ENCODE measurements at places on chromosomes 5 and 9.

DNA sequence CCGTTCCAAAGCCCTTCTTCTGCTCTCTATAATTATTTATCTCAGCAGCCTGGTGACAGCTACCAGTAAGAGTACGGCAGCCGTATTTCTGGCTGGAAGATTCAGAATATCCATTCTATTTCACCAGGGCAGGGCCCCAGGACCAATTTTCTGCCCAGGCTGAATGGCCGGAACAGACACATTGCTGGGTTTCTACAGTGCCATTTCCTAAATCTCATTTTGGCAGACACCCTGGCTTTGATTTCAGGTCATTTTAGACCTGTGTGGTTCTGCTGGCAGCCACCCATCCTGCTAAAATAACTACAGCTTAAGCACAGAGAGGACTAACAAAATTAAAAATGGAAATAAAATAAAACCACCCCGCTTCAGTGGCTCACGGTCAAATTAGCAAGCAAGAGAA, 95.0 kb downstream of the CRB2 start:
- no peak for DNase-seq

GRCh38 chr5:64184832-64185231, 19.2 kb downstream of the RNF180 start:
- no peak for DNase-seq

DNA sequence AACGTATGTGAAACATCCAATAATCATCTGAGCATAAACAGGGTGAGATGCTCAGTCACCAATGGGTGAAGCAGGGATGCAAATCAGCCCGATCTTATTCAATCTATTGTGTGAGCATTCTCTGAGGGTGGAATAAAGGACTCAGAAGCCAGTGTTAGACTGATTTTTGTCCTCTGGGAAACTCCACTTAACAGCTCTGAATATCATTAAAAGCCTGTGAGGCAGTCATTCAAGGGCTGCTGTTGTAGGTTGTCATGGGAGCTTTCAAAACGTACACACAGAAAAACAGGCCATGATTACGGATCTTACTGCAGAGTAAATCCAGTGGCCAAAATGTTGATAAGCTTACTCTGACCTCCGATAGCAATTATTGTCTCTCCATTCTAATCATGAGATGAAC, 266.5 kb upstream of the EFNA5 start:
- no peak for DNase-seq

DNA sequence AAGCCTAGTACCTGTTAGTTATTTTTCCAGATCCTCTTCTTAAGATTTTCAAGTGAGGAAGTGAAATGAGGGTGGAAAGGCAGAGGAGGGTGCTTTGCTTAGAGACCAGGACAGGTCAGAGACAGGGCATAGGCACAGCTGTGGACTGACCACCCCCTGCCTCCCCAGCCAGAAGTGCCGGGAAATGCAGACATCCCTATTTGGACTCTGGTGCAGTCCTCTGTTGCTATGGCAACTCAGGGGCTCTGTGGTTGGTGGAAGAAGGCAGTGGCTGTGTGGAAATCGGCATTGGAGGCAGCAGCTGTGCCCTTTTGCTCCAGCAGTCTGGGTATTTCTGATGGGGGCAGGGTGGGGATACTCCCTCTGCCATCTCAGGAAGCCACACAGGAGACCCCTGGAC, 43.3 kb upstream of the NDFIP1 start:
- peak; percentile 31 for DNase-seq

- DNase-seq: no peak
Measured at GRCh38 chr5:148973455-148973854, 89.4 kb downstream of the SH3TC2 start.

DNA sequence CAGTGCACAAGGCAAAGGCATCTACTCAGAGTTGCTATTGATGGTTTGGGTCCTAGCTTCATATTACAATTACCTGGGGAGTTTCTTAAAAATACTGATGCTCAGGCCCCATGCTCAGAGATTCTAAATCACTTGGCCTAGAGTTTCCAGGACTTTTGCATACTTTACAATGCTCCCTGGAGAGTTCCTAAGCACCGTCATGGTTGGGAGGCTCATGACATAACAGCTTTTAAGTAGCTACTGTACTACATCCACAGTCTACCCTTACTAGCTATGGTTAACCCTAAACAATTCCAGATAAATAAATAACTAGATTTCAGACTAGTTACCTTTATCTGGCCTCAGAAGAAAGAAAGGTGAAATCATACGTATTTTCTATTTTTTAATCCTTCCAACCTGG, 414.4 kb downstream of the PDE4D start:
- DNase-seq: no peak

DNA sequence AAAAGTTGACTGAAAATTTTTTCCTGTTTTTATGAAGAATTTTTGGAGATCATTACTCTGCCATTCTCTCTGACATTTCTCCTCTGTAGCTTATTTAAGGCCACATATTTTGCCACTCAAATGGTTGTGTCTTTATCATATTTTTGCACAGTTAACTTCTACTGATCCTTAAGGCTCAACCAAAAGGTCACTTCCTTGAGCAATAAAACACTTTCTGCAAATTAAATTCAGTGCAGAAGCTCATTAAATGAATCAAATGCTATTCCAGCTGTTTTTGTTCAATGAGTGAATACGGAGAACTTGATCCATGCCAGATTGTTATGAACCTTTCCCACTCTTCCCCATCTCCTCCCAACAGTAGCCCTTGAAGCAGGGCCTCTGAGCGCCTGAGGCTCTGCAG, 93.8 kb upstream of the EPB41L4A start:
- no peak for DNase-seq

- no peak for DNase-seq
Measured at GRCh38 chr5:109327570-109327969, 82.2 kb downstream of the PJA2 start.

DNA sequence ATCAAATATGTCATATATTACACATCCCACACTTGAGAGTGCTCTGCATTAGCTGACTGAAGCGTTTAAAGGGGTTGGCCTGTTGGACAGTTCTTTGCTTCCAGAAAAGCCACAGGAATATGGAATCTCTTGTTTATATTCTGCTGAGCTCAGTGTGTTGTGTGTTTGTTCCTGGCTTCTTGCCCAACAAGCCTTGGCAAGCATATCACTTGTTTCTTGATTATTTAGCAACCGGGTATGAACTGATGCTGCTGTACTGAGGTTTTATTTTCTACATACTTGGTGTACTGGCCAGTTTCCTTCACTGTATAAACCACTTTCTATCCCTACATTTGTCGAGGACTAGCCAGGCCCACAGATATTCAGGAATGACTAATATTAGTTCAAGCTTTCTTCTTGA, 378.9 kb downstream of the KCTD16 start:
- DNase-seq: no peak

GRCh38 chr5:170297589-170298462, at the start of gene LCP2:
Gene LCP2 (minus strand): TSS chr5:170297777. CDS start chr5:170297611, 166 bp downstream.
- no peak for DNase-seq

DNA sequence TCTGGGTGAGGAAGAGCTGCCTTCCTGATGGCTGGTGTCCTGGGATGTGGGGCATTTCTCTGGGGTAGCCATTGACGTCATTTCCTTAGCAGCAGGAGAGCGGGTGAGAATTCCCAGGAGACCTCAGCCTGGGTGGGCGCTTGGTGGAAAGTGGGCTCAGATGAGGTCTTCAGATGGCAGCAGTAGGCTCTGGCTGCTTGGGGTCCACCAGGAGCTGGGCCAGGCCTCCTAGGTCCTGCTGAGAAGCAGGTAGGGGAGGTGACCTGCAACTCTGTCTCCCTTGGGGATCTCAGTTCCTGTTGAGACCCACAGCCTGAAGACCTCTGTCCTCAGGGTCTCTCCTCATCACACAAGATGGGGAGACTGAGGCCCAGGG, 31.5 kb downstream of the FAM163B start:
- no peak for DNase-seq

DNA sequence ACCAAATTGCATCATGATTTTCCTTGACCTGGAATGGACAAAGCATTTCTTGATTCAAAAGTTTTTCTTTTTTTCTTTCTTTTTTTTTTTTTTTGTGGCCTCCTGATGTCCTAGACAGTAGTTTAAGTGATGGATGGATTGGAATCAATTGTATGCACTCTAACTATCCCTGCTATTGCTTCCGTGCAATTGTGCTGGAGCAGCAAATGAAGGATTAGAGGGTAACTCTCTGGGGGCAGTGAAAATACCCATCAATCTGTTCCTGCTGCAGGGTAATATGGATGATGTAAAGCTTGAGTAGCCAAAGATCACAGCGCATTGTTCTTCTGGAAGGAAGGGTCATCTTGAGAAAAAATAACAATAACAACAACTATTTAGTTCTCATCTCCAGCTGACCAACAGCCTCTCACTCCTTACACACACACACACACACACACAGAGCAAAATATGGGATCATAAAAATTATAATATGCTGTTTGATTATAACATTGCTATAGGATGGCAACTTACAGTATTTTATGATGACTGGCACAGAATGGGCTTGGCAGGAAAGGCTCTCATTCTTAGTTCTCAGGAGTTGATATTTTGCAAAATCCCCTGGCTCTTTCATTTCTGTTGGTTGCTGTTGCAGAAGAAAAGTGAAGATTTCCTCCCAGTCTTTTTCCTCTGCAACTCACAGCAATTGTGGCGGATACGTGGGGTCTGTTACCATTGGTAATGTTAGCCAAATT, 160.9 kb upstream of the DMAC1 start:
- no peak for DNase-seq
